ENCODE measurements at places on chromosomes 7 and 10. TPM values are rescaled to one million over a fixed set of nuclear protein-coding genes. Genes with fewer than 3 reads are reported as not detected.

The RAMP3 gene
- total RNA-seq = 14.0 TPM

The DDX50 gene
- total RNA-seq = 23.7 TPM

The ADAMTS14 gene
- not detected for total RNA-seq

The CNNM1 gene
- 1.6 TPM for total RNA-seq

The VSIR gene
- total RNA-seq = 14.8 TPM

The PIP gene
- not detected for total RNA-seq

The VPS37D gene
- 6.0 TPM for total RNA-seq

The ZNF862 gene
- 18.8 TPM for total RNA-seq

The PIK3CG gene
- total RNA-seq = 0.66 TPM

The HKDC1 gene
- total RNA-seq = 13.5 TPM

The ARL3 gene
- 1.8 TPM for total RNA-seq

The KCNIP2 gene
- total RNA-seq = 13.5 TPM

The POLR2J2 gene
- total RNA-seq = 4.2 TPM

The SEMA3E gene
- under 0.01 TPM for total RNA-seq

The OIT3 gene
- total RNA-seq = not detected

The AOAH gene
- total RNA-seq = 4.9 TPM

The FKBP9 gene
- 70.8 TPM for total RNA-seq

The SUN3 gene
- total RNA-seq = not detected

The SPDYE5 gene
- not detected for total RNA-seq

The OPN1SW gene
- total RNA-seq = not detected

The C10orf105 gene
- total RNA-seq = not detected

The SLK gene
- total RNA-seq = 25.9 TPM

The CPEB3 gene
- total RNA-seq = 9.3 TPM

The NPSR1 gene
- total RNA-seq = not detected

The MAGI2 gene
- 10.5 TPM for total RNA-seq

The NKX2-3 gene
- total RNA-seq = 2.9 TPM

The TAS2R4 gene
- 3.4 TPM for total RNA-seq

The TUBB8 gene
- total RNA-seq = 14.2 TPM

The AKR1D1 gene
- total RNA-seq = not detected

The MACC1 gene
- total RNA-seq = 15.2 TPM

The FIS1 gene
- 88.2 TPM for total RNA-seq

The AKR1B1 gene
- total RNA-seq = 12.9 TPM

The TSPAN15 gene
- total RNA-seq = 20.0 TPM

The DNAH11 gene
- 0.99 TPM for total RNA-seq

The CALHM1 gene
- total RNA-seq = not detected

The AOC1 gene
- 1.6 TPM for total RNA-seq

The CALD1 gene
- total RNA-seq = 72.6 TPM

The CALML3 gene
- not detected for total RNA-seq

The MUC3A gene
- 0.52 TPM for total RNA-seq

The TEX36 gene
- total RNA-seq = not detected

The EZH2 gene
- 4.0 TPM for total RNA-seq

Measured in body of pancreas (tissue), 4 donors.